ENCODE measurements at places on chromosomes 2 and 18.
A peak's percentile ranks its signal among the peaks of the same experiment; 100 is the strongest.

GRCh38 chr18:5884375-5884774 is 10.9 kb downstream of the TMEM200C start:
- no peak for DNase-seq

- DNase-seq = no peak
These were observed 108.7 kb downstream of the ZBTB7C start for GRCh38 chr18:48300463-48300961.

- no peak for DNase-seq
These were observed 56.9 kb downstream of the DGKD start for GRCh38 chr2:233411162-233411561.

GRCh38 chr2:46732127-46732526 is 183.5 kb downstream of the MCFD2 start:
- DNase-seq = no peak

GRCh38 chr2:156867201-156867600 is 390.3 kb upstream of the GALNT5 start:
- DNase-seq = no peak

DNA sequence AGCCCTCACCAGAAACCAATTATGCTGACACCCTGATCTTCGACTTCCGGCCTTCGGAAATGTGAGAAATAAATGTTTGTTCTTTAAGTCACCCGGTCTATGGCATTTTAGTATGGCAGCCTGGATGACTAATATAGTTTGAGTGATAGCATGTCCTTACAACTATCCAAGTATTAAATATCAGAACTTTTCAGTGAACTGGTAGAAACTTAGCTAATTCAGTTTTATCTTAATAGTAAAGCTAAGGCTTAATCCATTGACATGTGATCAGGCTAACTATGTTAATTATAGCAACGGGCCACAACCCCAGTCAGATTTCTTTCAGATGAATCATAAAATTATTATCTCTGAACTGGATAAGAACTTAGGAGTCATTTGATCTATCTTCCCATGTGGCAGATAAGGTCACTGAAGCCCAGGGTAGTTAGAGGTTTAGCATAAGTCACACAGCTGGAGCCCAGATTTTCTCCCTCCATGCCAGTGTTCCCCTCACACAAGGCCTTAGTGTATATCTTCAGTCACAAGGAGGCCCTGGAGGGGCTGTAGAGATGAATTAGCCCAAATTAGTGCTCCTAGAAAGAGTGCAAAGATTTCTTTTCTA is 40.7 kb upstream of the UPP2 start:
- no peak for DNase-seq

DNA sequence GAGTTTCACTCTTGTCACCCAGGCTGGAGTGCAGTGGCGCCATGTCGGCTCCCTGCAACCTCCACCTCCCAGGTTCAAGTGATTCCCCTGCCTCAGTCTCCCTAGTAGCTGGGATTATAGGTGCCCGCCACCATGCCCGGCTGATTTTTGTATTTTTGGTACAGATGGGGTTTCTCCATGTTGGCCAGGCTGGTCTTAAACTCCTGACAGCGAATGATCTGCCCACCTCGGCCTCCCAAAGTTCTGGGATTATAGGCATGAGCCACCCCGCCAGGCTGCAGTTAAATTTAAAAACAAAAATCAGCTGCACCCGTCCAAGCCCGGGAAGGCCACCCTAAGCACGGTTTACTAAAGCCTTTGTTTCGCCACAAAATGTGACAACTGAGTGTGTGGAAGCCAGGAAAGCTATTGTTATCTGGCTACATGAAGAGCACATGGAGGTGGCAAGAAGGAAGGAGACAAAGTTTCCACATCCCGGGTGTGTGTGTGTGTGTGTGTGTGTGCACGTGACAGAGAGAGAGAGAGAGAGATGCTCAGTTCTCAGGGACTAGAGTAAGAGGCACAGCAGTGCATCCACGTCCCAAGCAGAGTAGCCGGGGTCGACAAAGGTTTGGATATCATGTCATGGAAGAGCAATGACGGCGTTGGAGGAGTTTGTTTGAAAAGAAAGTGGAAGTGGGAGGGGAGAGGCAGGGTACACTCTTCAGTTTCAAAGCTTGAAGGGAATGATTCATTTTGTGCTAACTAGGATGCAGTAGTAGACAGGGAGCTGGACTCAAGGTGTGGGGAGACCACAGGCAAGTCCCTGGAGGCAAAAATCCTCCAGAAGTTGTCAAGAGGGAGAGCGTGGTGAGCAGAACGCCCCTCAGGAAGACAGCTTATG is 20.1 kb downstream of the INPP5D start:
- DNase-seq = no peak

DNA sequence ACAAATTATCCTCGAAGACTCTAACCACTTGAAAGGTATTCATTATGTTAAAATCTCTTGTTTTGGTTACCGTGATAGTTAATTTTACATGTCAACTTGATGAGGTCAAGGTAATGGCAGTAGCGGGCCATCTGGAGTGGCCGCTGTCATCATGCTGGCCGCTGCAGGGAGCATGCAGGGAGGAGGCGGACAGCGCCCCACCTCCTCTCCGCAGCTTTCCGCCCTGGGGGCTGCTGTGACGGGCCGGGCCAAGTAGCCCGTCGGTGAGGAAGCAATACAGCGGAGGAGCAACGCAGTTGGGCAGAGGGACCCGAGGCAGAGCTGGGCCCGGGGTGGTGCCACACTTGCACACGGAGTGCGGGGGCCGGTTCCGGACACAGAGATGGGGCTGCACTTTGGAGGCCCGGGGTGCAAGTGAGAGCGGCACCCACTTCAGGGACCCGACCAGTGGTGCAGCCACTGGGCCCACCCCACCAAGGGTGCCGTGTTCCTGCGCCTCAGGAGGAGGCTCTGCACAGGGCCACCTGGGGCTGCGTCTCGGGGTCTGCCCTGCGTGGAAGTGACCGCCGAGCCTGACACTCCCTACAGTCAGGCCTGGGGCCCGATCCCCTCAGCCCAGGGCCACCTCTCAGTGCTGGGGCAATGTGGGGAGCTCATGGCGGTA is 452.4 kb downstream of the LRATD1 start:
- DNase-seq = no peak

DNA sequence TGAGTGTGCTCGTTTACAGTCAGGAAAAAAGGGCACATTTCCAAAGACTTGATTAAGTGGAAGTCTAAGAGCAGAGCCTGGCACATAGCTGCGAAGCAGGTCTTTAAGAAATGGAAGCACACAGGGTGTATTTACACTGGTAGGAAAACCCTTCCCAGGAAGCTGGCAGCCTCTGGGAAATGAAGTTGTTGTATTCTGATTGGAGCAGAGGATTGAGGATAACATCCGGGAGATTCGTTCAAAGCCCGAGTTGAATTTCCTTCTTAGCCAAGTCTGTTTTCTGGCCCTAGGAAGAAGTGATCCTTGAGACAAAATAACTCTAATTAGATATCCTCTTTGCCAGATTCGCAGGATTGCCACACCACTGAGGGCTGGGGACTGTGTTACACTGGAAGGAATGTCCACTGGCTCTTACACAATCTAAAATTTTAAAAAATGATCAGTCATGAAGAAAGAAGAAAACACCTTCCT is 75.9 kb downstream of the ITGB1BP1 start:
- DNase-seq = no peak

DNA sequence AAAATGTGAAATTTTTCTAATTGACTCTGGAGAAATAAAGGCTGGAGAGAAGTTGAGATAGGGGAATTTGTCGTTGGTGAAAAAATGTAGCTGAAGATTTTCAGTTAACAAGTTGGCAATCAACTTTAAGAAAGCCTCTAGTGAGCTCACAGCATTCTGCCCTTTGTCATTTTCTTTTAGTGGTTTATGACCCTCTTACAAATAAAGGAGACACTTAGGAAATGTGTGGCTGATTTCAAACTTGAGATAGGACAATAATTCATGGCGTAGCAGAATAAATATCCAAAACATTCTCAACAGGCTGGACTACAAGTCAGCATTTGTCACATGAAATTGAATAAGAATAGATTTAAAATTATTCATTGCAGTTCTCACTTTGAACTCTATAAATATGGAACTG is 412.5 kb upstream of the SPHKAP start:
- no peak for DNase-seq

DNA sequence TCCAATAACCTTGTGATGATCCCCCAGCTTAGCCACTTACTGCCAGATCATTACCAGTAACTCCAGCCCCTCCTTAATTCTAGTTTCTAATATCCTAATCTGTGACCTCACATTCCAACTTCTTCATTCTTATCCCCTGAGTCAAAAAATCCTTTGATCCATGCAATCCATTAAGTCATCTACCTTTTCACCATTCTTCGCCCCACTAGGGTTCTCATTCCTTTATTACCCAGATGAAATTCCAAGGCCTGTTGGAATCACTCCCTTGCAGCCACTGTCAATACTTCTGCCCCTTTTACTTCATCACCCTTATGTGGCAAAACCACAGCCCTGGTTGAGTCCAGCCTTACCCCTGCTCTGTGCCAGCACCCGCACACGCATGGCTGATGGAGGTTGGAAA is 20.3 kb upstream of the IL36G start:
- DNase-seq = no peak

DNA sequence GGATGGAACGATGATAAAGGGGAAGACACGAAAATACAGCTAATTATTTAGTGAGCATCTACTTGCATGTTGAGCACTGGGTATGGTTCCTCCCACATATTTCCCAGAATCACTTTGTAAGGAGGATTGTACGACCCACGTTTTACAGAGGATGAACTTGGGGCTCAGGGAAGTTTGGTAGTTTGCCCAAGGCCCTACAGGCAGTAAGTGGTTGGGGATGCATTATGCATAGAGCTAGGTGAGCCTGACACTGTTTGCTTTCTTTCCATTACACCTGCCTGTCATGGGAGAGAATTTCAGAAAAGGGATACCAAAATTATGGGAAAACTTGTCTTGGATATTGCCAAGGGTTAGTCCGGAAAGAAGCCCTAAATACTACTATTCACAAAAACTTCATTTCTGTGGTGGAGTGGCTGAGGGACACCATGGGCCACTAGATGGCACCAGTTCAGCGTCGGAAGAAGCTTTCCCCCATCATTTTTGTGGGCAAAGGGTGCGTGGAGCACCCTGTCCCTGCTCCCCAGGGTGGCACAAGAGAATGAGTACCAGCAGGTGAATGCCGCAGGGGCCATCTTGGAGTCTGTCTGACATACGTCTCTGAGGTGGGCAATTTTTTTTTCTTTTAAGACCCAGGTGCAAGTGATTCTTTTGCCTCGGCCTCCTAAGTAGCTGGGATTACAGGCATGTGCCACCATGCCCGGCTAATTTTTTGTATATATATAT is 23.5 kb upstream of the C18orf32 start:
- DNase-seq = no peak

DNA sequence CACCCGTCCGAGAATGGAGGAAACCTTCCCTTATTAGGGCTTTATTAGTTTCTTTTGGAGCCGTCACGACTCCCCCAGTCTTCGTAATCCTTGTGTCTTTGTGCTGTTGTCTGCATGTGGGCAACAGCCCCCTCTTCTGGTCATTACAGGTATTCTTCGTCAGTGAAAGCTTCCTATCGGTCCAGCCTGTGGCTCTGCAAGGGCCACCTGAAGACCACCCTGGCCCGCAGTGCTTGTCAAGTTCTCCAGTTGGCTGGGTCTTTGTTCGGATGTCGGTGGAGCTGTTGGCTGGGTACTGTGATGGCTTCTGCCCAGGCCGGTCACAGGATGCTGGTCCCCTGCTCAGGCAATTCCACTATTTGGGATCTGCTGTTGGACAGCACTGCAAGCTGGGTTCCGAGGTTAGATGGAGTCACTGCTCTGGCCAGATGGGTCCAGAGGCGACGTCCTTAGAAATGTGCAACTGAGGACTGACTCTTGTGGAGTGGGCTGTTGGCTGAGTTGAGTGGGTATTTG is 19.2 kb downstream of the E2F6 start:
- DNase-seq = peak; percentile 7
